ENCODE measurements at places on chromosomes 2 and 18. TPM values are rescaled to one million over a fixed set of nuclear protein-coding genes. Genes with fewer than 3 reads are reported as not detected.

The MERTK gene
- 0.37 TPM for total RNA-seq

The UGT1A5 gene
- not detected for total RNA-seq

The XDH gene
- under 0.01 TPM for total RNA-seq

The OTOS gene
- not detected for total RNA-seq

The SERTAD2 gene
- 10.0 TPM for total RNA-seq

All from uterine smooth muscle cell (primary cell).